Stromal cell of bone marrow (primary cell): ENCODE measurements at places on chromosomes 11 and 22.

- DNase-seq = no peak
Measured at GRCh38 chr11:17366495-17366894, 14.9 kb downstream of the NCR3LG1 start.

- DNase-seq = no peak
Measured at GRCh38 chr11:16088774-16089173, 267.6 kb downstream of the SOX6 start.

DNA sequence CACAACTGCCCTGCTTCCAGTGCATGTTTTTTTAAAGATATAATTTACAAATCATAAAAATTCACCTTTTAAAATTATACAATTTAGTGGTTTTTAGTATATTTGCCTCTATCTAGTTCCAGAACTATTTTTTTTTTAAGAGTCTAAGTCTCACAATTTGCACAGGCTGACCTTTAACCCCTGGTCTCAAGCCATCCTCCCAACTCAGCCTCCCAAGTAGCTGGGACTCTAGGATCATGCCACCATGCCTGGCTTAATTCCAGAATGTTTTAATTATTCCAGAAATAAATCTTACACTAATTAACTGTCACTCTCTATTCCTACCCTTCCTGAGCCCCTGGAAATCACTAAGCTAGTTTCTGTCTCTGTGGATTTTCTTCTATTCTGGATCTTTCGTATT lies 1.4 kb upstream of the ARCN1 start:
- DNase-seq = no peak

DNA sequence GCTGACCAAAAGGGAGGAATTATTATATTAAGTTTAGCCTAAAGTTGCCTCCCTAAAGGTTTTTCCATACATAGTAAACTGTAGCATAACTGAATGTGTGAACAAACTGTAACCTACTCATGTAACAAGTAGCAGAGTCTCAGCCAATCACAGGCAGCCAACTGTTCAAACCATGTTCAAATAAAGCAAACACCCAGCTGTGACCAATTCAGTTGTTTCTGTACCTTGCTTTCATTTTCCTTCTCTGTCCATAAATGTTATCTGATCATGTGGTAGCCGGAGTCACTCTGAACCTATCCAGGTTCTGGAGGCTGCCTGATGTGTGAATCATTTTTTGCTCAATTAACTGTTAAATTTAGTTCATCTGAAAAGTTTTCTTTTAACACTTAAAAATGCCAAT lies 373.5 kb downstream of the GUCY1A2 start:
- DNase-seq = no peak

DNA sequence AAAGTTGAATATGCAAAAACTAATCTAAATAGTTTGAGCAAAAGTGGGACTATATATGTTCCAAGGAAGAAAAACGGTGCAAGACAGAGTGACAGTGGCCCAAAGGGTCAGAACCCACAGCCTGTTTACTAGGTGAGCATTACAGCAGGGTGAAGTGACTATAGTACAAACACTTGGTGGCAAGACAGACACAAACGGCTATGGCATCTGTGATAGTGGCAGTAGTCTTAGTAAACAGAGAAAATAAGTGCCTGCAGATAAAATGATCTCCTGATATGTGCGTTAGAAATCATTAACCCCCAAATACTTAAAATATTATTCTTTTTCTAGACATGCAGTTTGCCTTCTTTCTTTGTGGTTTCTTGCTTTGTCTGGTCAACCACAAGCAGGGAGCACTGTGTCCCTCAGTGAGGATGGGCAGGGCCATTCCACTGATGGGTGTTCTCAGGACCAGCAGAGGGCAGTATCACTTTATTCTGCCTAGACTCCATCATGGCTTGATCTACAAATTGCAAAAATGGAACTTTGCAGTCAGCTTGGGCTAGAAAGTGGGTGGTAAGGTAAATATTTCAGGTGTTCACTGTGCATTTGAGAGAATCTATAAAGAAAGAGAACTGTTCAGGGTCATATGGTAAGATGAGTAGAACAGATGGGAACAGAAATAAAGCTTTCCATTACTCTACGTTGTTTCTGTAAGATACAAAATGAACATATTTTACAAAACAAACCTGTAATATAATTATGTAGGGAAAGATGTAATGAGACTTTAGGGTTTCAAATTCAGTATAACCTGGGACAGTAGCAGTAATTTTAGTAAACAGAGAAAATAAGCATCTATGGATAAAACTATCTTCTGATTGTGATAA lies 198.2 kb downstream of the SWAP70 start:
- peak; percentile 62 for DNase-seq

GRCh38 chr11:123381817-123382554 lies 48.1 kb upstream of the GRAMD1B start:
- no peak for DNase-seq

- DNase-seq = no peak
Measured at GRCh38 chr11:3050386-3051195, 6.6 kb downstream of the CARS1 start.

DNA sequence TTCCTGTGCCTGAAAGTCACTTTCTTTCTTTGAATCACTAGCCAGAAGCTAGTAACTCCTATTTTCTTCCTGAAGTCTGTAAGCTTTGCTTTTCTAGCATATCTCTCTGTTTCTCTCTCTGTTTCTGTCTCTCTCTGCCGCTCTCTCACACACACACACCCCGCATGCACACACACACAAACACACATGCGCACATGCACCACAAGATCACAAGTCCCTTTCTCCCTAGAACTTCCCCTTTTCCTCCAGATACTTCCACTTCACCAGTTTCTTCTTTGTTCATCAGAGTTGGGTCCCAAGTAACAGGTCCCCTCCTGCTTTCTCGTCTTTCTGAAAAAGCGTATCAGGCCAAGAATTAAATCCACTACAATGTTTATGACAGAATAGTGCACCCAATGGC lies 148.5 kb upstream of the HSD17B12 start:
- no peak for DNase-seq

- DNase-seq = no peak
Measured at GRCh38 chr11:46049325-46049897, 71.8 kb downstream of the PHF21A start.

- DNase-seq = no peak
Measured at GRCh38 chr11:62457478-62457877, 38.6 kb downstream of the SCGB1A1 start.

GRCh38 chr11:20561915-20562314 lies 37.5 kb upstream of the SLC6A5 start:
- DNase-seq = no peak

DNA sequence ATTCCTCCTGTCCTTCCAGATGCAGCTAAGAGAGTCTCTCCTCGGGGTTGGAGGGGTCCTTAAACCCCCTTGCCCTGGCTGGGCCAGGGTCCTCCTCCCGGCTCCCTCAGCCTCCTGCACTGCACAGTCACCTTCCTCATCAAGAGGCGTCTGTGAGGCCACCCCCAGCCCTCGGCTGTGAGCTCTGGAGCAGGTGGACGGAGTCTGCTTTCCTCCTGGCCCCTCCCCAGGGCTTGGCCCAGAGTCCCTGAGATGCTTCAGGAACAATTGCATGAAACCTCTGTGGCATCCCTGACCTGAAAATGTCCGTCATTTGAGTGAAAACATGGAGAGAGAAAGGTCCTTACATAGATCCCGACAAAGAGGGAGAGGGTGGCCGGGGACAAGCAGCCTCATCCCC lies 6.7 kb upstream of the FGF3 start:
- DNase-seq = no peak

- peak; percentile 26 for DNase-seq
Measured at GRCh38 chr22:38872831-38873248, 824 bp upstream of the CBX6 start.

- DNase-seq = no peak
Measured at GRCh38 chr11:46976182-46976854, 39.8 kb downstream of the CSTPP1 start.

GRCh38 chr22:35465109-35465701 lies 65.3 kb downstream of the MCM5 start:
- DNase-seq = no peak

DNA sequence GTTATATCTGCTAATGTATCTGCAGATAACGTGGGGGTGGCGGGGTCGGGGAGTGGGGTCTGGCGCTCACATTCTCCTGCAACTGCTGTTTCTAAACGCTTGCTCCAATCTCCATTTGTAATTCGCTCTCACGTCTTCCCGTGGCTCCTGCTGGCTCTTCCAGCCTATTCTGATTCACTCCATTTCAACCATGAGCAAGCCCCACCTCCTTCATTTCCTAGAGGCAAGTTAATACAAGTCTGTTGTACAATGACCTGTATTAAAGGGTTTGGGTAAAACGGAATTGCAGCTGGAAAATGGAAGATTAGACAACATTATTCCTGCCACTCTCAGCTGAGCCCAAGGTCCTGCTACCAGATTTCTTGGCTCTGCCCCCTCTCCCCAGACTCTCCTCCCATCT lies 132.3 kb downstream of the CSNK2A3 start:
- no peak for DNase-seq

GRCh38 chr22:44024288-44024921 lies at the start of gene PARVB:
PARVB (plus strand) TSS chr22:44024302; CDS start chr22:44024340, 38 bp downstream.
- DNase-seq = no peak

DNA sequence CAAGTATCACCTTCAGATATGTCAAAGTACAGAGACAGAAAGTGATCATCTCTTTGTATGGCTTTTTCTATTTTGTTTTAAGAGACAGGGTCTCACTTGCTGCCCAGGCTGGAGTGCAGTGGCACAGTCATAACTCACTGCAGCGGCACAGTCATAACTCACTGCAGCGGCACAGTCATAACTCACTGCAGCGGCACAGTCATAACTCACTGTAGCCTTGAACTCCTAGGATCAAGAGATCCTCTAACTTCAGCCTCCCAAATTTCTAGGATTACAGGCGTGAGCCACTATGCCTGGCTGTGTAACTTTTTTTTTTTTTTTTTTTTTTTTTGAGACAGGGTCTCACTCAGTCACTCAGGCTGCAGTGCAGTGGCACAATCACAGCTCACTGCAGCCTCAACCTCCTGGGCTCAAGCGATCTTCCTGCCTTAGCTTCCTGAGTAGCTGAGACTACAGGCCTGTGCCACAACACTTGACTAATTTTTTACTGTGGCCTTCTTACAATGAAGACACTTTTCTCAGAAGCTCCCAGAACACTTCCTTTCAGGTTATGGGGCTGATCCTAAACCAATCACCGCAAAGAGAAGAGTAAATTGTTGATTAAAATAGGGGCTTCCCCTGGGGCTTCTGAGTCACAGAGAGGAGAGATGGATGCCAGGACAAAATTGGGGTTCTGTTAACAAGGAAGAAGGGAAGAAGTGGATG lies 9.0 kb upstream of the HIKESHI start:
- no peak for DNase-seq

- peak; percentile 17 for DNase-seq
Measured at GRCh38 chr22:33579448-33580093, 340.7 kb downstream of the LARGE1 start.

DNA sequence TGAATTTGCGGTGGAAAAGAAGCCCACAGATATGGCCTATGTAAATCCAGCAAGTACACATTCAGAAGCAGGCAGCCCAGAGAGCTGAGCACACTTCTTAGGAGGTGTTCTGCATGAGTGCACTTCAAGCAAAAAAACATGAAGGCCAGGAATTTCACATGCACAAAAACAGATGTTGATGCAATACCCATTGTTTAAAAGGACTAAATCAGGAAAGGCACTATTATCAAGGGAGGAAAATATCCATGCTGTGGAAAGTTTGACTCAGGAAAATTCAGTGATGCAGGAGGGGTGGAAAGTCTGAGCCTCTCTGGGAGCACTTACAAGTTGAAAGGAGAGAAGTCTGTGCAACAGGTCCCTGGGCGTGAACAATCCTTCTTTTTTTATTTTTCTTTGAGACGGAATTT lies 15.8 kb upstream of the CARS1 start:
- DNase-seq = peak; percentile 77

DNA sequence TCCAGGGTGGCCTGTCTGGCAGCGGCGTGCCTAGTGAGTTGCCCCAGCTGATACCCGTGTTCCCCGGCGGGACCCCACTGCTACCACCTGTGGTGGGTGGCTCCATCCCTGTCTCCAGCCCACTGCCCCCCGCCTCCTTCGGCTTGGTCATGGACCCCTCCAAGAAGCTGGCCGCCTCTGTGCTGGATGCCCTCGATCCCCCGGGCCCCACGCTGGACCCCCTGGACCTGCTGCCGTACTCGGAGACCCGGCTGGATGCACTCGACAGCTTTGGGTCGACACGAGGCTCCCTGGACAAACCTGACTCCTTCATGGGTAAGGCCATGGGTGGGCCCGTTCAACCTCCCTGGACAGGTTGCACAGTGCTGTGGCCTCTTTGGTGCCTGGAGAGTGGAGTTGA lies 38.5 kb downstream of the ZC3H7B start:
- DNase-seq = no peak

GRCh38 chr11:109849946-109850345 lies 243.2 kb upstream of the ZC3H12C start:
- no peak for DNase-seq

- DNase-seq = peak; percentile 13
Measured at GRCh38 chr11:119774172-119774763, 45.3 kb upstream of the NECTIN1 start.

DNA sequence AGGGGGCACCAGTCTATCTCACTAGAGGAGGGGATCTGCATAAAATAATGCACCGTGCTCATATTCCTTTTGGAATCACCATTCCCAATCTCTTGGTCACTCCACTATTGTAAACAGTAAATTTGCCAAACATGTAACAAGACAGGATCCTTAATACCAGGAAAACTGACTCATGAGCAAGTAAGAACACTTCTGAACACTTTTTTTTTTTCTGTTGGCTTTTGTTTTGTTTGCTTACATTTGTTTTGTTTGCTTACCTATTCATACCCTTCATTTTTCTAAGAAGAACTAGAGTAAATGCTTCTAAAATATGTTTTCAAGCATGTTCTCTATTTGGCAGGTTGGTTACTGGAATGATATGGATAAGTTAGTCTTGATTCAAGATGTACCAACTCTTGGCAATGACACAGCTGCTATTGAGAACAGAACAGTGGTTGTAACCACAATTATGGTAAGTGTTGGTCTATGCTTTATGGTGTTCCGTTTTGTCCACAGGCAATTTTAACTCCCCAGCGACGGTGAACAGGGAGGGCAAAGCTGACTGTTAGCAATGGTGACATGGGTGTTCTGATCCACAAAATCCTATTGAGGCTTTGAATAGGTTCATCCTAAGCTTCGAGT lies 111.8 kb downstream of the MSANTD4 start:
- no peak for DNase-seq

DNA sequence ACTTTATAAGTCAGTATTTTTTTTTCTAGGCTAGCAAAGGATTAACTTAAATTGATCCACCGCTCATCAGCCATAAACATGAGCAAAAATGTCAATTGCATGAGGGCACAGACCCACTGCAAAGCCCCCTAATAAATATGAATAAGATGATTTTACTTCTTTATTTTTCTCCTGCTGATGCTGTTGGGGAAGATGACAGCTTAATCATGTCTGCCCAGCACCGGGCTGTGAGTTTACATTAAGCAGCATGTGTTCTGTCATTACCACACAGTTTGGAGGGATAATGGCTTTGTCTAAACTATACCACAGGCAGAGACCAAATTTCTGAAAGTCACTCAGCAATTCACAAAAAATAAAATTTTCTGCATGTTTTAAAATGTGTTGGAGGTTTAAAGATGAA lies 346.3 kb downstream of the LRRC4C start:
- no peak for DNase-seq

GRCh38 chr11:109342261-109342660 lies 79.7 kb upstream of the C11orf87 start:
- DNase-seq = no peak
